ENCODE measurements at places on chromosomes 5 and 9. TPM values are rescaled to one million over a fixed set of nuclear protein-coding genes. Genes with fewer than 3 reads are reported as not detected.

GRCh38 chr5:131607903-131608540 lies 27.0 kb downstream of the RAPGEF6 start:
- DNase-seq, result no peak
- no peaks in the 10 kb centered on the region for H3K27me3 ChIP-seq
- H3K27ac ChIP-seq, result no peak overlapping the region
- no peaks in the 10 kb centered on the region for H3K4me1 ChIP-seq

DNA sequence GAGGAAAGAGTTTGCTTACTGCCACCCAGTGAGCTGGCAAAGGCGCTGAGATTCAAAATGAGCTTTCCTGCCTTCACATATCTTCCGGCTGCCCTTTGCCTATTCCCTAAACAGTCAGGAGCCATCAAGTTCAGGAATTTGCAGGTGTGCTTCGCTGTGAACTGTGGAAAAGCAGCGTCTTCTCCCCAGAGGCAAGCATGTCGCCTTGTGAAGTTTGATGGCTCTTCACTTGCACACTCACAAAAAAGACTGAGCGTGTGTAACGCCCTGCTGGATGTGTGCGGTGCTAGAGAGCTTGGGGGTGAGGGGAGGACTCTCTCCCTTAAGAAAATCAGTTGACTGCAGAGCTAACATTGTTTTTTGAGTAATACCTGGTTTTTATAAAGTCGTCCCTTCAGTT lies 288.7 kb downstream of the DOCK8 start:
- peaks cover 9% of the 10 kb centered on the region for H3K4me1 ChIP-seq
- no peak overlapping the region for H3K27ac ChIP-seq
- no peaks in the 10 kb centered on the region for H3K36me3 ChIP-seq

DNA sequence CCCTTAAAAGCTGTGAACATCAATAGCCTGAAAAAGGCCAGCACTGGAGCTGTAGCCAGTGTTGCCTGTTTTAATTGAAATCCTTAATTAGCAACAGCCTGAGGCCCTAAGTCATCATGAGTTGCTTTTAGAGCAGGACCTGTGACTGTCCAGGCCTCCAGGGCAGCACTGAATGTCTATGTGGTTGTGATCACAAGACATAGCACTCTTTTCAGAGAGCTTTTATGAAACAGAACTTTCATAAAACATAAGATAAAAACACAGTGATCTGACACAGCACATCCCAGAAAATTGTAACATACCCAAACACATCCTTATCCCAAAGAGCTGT lies 85.5 kb upstream of the MYO10 start:
- H3K27ac ChIP-seq, result no peak overlapping the region
- H3K4me1 ChIP-seq, result no peaks in the 10 kb centered on the region
- DNase-seq, result no peak
- H3K36me3 ChIP-seq, result no peaks in the 10 kb centered on the region
- no peak overlapping the region for H3K4me3 ChIP-seq

GRCh38 chr9:99465231-99465907 lies 243.3 kb downstream of the SEC61B start:
- H3K27ac ChIP-seq, result no peak overlapping the region
- H3K4me1 ChIP-seq, result no peaks in the 10 kb centered on the region
- DNase-seq, result no peak
- no peak overlapping the region for H3K4me3 ChIP-seq

DNA sequence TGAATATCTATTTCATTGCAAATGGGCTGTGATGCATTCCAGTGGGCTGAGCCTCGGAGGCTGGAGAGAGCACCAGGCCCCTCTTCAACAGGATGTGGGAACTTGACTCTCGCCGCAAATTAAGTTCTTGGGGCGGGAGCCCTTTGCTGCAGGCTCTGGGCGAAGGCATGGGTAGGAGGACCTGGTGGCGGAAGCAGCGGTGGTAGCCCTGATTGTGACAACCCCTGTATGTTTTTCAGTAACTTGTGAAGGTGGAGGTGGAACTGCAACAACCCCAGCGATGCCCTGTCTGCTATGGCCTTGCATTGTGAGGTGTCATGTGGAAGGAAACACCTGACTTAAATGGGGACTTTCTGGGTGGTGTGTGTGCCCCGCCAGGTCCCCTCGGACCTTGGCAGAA lies 9.4 kb downstream of the FYB1 start:
- no peak overlapping the region for H3K27ac ChIP-seq
- H3K36me3 ChIP-seq, result no peaks in the 10 kb centered on the region
- DNase-seq, result no peak
- H3K4me3 ChIP-seq, result no peak overlapping the region
- H3K27me3 ChIP-seq, result no peaks in the 10 kb centered on the region

Gene LHX2
- 2.0 TPM for total RNA-seq

DNA sequence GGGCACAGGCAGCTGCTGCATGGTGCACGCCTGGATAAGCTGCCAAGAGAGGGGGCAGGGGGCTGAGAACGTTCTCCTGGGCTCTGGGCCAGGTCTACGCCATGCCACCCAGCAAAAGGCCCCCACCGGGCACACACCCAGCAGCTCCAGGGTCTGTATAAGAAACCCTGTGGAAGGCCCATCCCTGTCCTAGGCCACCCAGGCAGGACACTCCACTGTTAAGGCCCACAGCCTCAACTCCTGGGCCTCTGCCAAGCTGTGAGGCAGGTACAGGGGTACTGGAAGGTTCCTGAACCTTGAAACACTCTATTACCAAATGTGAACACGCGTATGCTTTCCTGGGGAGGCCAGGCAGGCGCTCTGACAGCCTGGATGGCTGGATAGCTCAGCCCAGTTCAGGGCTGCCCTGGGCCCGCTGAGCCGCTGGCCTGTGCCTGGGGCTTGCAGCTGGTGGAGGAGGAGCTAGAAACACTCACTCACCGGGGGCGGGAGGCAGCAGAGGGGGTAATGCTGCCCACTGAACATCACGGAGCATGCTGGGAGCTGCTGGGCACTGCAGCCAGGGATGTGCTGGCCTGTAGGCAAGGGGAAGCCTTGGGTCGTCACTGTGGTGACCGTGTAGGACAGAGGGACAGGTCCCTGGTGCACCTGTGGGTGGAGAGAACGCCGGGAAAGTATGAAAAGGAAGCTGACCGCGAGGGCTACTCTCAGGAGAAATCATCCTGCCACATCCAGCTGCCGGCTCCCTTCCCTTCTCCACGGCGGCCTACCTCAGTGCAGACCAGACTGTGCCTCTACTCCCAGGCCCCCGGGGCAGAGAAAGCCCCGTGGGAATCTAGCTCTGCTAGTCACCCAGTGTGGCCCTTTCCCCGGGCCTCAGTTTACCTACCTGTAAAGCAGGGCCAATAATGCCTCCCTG lies 6.0 kb downstream of the RNF44 start:
- no peak for DNase-seq
- no peak overlapping the region for H3K27ac ChIP-seq
- H3K27me3 ChIP-seq, result no peaks in the 10 kb centered on the region
- H3K36me3 ChIP-seq, result peaks cover 31% of the 10 kb centered on the region

- no peak overlapping the region for H3K27ac ChIP-seq
- H3K4me1 ChIP-seq, result peaks cover 10% of the 10 kb centered on the region
- no peak for DNase-seq
- no peaks in the 10 kb centered on the region for H3K36me3 ChIP-seq
- no peak overlapping the region for H3K4me3 ChIP-seq
These were observed 875 bp downstream of the TPM2 start for GRCh38 chr9:35688558-35689541.

Gene SLC24A2
- under 0.01 TPM for total RNA-seq

GRCh38 chr9:113674436-113674835 lies 201.7 kb upstream of the ZNF618 start:
- no peak overlapping the region for H3K27ac ChIP-seq
- no peaks in the 10 kb centered on the region for H3K27me3 ChIP-seq
- H3K4me1 ChIP-seq, result no peaks in the 10 kb centered on the region
- no peak for DNase-seq
- no peak overlapping the region for H3K4me3 ChIP-seq

DNA sequence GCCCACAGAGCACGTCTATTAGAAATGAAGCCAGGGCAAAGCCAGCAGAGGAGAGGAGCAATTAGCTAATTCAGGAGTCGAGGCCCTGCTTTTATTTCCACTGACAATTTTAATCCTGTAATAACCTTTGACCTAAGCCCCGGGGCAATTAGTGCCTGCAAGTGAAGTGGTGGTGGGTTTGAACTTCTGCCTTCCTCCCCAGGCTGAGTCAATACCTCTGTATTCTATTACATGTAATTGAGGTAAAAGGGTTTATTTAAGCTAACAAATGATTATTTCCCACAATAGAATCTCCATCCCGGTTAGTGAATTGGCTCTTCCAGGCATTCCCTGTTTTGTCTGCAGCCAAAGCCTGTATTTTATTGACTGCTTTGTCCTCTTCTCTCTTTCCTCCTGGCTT lies 49.9 kb downstream of the FGF18 start:
- no peaks in the 10 kb centered on the region for H3K4me1 ChIP-seq
- H3K27me3 ChIP-seq, result peaks cover 2% of the 10 kb centered on the region

Gene CTXN3
- not detected for total RNA-seq

DNA sequence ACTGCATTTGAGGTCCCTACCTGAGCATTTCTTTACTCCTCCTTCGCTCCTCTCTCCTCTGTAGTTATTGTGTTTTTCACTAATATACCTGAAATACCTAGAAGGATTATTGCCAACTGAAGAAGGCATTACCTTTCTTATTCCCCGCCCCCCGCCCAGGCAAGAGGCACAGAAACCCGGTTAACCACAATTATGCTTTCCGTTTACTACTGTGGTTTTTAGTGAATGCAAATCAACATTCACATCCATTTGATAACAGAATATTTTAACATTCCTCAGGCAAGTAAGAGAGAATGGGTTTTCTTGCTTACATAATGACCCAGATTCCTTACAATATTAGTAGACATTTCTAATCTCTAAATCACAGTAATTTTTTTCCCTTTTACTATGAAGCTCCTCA lies 136.9 kb downstream of the PCSK5 start:
- no peak overlapping the region for H3K27ac ChIP-seq
- H3K36me3 ChIP-seq, result no peaks in the 10 kb centered on the region
- H3K4me1 ChIP-seq, result no peaks in the 10 kb centered on the region
- no peak for DNase-seq
- H3K4me3 ChIP-seq, result no peak overlapping the region

Gene TAS2R1
- not detected for total RNA-seq

GRCh38 chr5:38536968-38537367 lies 19.5 kb downstream of the LIFR start:
- no peak overlapping the region for H3K4me3 ChIP-seq
- no peaks in the 10 kb centered on the region for H3K27me3 ChIP-seq
- H3K4me1 ChIP-seq, result no peaks in the 10 kb centered on the region
- no peak overlapping the region for H3K27ac ChIP-seq
- H3K36me3 ChIP-seq, result no peaks in the 10 kb centered on the region
- no peak for DNase-seq

- no peak overlapping the region for H3K27ac ChIP-seq
- H3K4me1 ChIP-seq, result no peaks in the 10 kb centered on the region
- H3K4me3 ChIP-seq, result no peak overlapping the region
These were observed 100.5 kb downstream of the PALM2AKAP2 start for GRCh38 chr9:109880276-109881169.

DNA sequence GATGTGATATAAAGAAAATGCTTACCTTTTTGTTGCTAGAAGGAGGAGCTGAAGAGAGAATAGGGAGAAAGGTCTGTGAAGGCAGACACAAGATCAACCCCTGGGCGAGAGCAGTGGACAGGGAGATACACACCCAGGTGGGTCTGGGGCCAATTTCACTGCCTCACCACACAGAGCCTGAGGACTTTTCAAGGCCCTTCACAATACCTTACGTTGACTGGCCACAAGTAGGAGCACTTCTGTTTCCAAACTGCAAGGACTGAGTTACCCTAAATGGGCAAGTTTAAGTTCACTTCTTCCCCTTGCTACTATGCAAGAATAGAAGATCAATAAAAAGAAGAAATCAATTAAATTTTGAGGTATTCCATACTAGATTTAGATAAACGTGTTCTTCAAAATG lies 174.5 kb upstream of the SLC12A2 start:
- no peaks in the 10 kb centered on the region for H3K4me1 ChIP-seq
- no peak overlapping the region for H3K4me3 ChIP-seq
- H3K36me3 ChIP-seq, result no peaks in the 10 kb centered on the region
- no peaks in the 10 kb centered on the region for H3K27me3 ChIP-seq

Gene CCL27
- total RNA-seq, result not detected

Gene MAMDC4
- total RNA-seq, result 4.0 TPM

GRCh38 chr5:149759986-149760853 lies 30.1 kb downstream of the PPARGC1B start:
- H3K27ac ChIP-seq, result no peak overlapping the region
- H3K4me1 ChIP-seq, result peaks cover 8% of the 10 kb centered on the region
- H3K4me3 ChIP-seq, result no peak overlapping the region

Gene ARPC5L
- total RNA-seq, result 10.6 TPM

DNA sequence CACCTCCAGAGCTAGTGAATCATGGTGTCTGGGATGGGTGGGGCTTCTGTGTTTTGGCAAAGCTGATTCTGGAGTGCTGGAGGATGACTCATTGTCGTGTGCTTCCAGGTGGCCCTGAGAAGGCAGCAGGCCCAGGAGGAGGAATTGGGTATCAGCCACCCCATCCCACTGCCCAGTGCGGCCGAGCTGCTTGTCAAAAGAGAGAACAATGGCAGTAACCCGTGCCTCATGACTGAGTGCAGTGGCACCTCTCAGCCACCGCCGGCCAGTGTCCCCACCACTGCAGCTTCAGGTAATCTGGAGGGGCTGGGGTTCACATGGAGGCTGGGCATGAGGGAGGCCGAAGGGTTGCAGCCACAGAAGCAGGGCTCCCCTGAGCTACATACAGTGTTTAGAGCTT lies 5.4 kb downstream of the DMRT1 start:
- H3K27ac ChIP-seq, result no peak overlapping the region
- DNase-seq, result no peak
- peaks cover 13% of the 10 kb centered on the region for H3K27me3 ChIP-seq
- H3K4me3 ChIP-seq, result no peak overlapping the region
- no peaks in the 10 kb centered on the region for H3K36me3 ChIP-seq
